Liver (tissue), 10 donors: ENCODE measurements at places on chromosomes 4 and X.
A peak's percentile ranks its signal among the peaks of the same experiment; 100 is the strongest.

DNA sequence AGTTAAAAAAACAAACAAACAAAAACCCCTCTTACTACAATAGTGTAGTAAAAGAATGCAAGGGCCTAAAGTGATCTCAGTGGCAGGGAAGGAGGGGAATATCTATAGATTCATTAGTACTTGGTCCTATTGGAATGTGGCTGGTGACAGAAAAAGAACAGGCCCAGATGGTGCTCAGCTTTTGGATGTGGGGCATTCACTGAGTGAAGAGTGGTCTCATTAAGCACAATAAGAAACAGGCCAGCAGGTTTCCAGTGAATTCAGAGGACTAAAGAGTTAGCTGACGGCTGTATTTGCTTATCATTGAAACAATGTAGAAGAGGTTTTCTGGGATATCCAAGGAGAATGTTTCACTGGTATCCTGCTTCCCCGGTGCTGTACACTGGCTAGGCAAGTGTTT, 243.8 kb upstream of the HHIP start:
- no peak for DNase-seq

- no peak for DNase-seq
Measured at GRCh38 chrX:83771664-83772063, 89.3 kb upstream of the CYLC1 start.

DNA sequence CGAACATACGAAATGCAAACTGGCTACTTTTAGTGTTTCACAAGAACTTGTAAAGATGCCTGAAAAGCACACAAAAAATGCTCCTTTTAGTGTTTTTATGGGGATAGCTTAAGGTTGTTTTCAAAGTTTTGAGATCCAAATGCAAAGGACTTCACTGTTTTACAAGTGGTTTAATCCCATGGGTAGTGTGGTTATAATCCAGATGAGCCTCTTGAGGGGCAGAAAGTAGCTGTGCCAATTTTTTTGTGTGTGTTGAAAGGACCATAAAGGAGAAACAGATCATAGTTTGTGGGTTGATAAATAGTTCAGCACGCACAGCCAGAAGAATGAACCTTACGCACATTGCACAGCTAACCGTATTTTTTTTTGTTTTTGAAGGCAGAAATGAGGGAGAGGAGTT, 126.9 kb upstream of the GIMD1 start:
- no peak for DNase-seq

- DNase-seq = peak; percentile 76
Measured at GRCh38 chr4:76897536-76898384, at the start of gene SOWAHB. TSS of gene SOWAHB (minus strand) at chr4:76898144. CDS start at chr4:76897849, 295 bp downstream.

DNA sequence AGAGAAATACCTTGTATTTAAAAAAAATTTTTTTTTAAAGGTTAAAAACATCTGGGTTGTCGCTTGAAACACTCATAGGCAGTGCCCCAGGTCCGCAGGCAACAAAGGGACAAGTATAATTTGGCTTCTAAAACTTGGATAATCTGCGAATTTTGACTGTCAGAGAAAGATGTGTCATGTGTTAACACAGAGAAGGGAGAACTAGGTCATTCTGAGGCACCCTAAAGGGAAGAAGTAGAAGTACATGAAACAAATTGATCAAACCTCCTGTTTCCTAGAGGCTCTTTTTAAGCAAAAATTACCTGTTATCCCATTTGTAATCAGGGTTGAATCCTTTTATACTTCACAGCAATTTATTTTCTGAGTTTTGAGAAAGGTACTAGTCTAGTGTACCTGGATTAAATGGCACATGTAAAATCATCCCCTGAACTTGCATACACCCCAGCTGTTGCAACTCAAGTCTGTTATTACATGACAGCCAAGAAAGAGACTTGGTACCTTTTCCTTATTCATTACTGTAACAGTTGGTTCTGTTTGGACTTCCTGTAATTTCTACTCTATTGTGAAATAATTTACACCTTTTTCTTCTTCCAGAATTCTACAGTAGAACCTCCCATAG, 1.7 kb downstream of the SRD5A3 start:
- no peak for DNase-seq

GRCh38 chr4:147029296-147029695, 83.6 kb upstream of the TTC29 start:
- no peak for DNase-seq

GRCh38 chrX:129934952-129935351, 29.0 kb downstream of the UTP14A start:
- no peak for DNase-seq

DNA sequence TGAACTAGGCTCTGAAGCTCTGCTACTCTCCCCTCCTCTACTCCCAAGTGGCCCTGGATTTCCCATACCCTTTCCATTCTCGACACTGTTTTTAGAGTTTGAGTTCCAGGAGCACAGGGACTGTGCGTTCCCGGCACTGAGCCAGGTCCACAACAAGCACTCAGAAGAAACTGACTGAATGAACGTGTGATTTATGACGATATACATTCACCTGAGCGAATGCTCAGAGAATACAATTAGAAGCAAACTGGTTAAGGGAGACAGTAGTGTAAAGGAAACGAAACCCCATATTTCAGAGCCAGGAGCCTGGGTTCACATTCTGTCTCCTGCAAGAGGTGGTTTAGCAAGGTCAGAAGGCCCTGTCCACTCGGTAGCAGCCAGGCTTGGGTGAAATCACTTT, 1.4 kb upstream of the KIAA0232 start:
- DNase-seq = no peak

DNA sequence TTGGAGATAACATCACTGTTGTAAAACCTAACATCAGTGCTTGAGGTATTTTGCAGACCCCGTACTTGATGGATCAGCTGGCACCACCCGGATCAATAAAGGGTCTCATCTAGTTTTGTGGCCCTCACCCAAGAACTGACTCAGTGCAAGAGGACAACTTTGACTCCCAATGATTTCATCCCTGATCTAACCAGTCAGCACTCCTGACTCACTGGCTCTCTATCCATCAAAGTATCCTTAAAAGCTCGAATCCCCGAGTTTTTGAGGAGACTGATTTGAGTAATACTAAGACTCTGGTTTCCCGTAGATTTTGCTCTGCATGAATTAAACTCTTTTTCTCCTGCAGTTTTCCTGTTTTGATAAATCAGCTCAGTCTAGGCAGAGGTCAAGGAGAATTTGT, 2498.1 kb downstream of the PCDH7 start:
- no peak for DNase-seq

DNA sequence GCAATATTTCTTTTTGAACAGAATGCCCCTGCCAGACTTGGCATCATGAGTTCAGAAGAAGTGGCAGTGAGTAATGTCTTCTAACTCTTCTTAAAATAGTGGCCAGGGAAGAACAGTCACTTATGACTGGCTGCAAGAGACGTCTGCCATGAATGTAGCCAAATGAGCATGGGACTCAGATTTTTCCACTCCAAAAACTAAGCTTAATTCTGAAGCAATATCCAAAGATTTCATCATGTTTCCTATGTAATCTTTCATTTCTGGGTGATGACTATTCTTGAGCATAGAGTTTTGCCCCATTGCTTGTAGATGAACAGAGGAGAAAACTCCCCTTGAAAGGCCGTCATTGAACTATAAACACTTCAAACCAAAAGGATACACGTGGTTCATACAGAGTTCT, 11.8 kb downstream of the AMBN start:
- DNase-seq = no peak

- DNase-seq = no peak
Measured at GRCh38 chrX:63513825-63514568, 162.9 kb upstream of the SPIN4 start.

- no peak for DNase-seq
Measured at GRCh38 chr4:182904211-182904761, 12.9 kb downstream of the DCTD start.

GRCh38 chrX:99172958-99173357, 1237.1 kb downstream of the PCDH19 start:
- DNase-seq = no peak

DNA sequence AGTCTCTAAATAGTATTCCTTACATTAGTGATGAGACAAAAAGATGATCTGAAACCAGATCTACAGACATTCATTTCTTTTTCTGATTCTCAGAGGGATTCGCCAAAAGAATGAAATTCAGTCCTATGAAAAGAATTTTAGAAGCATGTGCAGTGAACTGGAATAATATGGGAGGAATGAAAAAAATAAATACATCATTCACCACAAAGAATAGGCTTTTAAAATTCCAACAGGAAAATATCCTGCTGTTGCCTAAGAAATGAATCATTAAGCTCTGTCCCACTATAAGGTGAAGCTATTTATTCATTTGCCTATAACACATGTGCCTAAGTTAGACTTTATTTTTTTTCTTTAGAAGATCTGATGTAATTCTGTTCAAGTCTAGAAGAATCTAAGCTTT, 165.9 kb downstream of the IL15 start:
- no peak for DNase-seq

DNA sequence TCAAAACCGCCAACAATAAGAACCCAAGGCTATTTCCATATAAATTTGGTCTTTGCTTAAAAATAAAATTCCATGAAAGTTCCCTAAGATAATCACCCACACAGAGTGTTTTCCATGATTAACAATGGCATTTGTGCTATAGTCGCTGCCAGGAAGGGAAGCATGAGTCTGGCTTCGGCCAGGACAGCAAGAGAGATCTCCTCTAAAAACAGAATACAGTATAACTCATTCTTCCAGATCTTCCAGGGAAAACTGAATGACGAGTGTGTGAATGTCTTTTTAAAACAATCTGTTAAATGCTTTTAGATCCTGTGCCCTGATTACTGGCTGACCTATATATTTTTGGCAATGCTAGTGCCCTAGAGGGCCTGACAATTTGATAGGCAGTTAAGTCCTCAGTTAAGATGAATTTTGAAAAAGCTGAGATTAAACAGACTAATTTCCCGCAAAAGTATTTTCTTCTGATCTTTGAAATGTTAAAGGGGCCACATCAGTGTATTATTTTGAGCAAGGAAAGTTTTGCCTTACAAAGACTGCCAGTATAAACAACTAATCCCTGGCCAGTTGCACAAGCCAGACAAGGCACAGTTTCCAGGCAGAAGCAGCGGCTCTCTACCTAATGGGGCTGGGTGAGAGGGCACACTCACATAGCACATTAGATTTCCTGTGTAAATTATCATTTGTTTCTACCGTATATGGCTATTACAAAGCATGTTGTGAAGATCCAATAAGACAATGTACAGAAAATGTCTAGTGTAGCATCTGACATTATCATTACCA, 127.3 kb downstream of the DCHS2 start:
- DNase-seq = no peak
